ENCODE measurements at places on chromosomes 6 and 20. TPM values are rescaled to one million over a fixed set of nuclear protein-coding genes. Genes with fewer than 3 reads are reported as not detected.

DNA sequence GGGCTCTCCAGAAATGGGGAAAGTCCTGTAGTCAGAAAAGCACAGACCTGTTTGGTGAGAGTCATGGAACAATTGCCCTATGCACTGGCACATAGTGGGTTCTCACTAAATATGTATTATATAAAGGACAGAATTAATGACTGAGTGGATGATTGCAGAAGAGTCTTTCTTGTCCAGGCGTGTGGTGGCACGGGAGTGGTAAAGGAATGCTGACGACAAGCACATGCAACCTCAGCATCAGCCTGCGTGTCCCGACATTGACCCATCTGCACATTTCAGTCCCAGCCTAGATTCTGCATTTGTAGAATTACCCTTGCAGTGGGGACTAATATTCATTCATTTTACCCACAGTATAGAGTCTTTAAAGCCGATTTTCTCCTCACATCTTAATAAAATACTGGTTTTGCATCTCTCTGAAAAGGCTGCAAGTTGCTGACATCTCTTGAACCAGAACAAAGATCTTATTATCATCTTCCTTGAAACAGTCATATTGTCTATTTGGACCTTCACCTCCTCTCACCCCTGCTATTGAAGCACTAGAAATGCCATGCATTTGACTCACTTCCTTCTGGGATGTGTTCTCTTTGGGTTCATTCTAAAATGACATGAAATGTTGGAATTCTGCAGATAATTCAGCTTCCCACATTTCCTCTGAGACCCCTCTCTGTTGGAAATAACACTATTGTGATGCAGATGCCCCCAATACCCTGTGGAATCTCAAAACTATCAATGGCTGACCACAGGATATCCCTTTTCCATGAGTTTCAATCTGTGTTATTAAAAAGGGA is 883.6 kb upstream of the FLRT3 start:
- no peak overlapping the region for H3K4me3 ChIP-seq
- H3K27me3 ChIP-seq = no peaks in the 10 kb centered on the region
- no peak for DNase-seq
- no peaks in the 10 kb centered on the region for H3K36me3 ChIP-seq
- H3K4me1 ChIP-seq = peaks cover 5% of the 10 kb centered on the region

GRCh38 chr6:22467645-22468044 is 101.7 kb upstream of the HDGFL1 start:
- H3K27me3 ChIP-seq = no peaks in the 10 kb centered on the region
- peaks cover 4% of the 10 kb centered on the region for H3K36me3 ChIP-seq
- no peak overlapping the region for H3K27ac ChIP-seq
- H3K4me1 ChIP-seq = peaks cover 38% of the 10 kb centered on the region
- no peak overlapping the region for H3K4me3 ChIP-seq
- DNase-seq = no peak

DNA sequence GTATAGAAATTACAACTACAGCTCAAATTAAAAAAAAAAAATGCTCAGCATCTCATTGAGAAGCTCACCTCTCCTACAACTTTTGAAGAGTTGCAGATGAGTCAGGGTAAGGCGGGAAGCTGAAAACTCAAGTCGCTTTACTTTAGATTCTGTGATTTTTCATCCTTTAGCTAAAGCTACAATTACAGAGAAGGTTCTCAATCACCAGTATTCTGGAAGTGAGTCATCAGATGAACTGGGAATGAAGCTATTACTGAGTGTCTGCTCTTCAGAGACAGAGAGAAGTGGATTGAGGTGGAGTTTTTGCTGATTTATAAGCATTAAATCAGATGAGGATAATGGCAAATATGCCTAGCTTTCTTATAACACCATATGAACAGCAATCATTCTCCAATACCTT is 91.9 kb downstream of the TFAP2A start:
- H3K4me1 ChIP-seq = peaks cover 12% of the 10 kb centered on the region
- no peak overlapping the region for H3K4me3 ChIP-seq
- H3K27me3 ChIP-seq = no peaks in the 10 kb centered on the region
- H3K36me3 ChIP-seq = no peaks in the 10 kb centered on the region
- no peak for DNase-seq

DNA sequence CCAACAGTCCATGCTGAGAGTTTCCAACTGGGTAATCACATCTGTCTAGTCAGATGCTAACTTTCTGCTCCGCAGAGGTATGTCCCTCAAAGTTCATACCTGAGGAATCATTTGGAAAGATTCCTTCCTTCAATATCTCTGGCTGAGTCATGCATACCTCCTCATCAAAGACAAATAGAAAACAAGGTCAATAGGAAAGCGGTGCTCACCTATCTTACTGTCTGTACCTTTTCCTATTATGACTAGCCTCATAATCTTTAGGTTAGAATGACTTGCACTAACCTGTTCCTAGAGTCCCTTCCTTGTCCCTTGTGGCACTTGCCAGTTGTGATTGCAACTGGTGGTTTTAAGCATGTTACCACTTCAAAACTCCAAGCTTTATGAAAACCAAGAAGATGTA is 78.2 kb upstream of the PTPRK start:
- DNase-seq = no peak
- H3K27me3 ChIP-seq = no peaks in the 10 kb centered on the region
- no peak overlapping the region for H3K27ac ChIP-seq
- H3K4me1 ChIP-seq = peaks cover 34% of the 10 kb centered on the region

GRCh38 chr20:43513372-43513930 is 6.0 kb downstream of the L3MBTL1 start:
- peaks cover 13% of the 10 kb centered on the region for H3K4me1 ChIP-seq
- DNase-seq = no peak
- H3K27me3 ChIP-seq = no peaks in the 10 kb centered on the region
- H3K4me3 ChIP-seq = peak overlapping the region; percentile 92
- H3K36me3 ChIP-seq = peaks cover 1% of the 10 kb centered on the region
- H3K27ac ChIP-seq = peak overlapping the region; percentile 54

DNA sequence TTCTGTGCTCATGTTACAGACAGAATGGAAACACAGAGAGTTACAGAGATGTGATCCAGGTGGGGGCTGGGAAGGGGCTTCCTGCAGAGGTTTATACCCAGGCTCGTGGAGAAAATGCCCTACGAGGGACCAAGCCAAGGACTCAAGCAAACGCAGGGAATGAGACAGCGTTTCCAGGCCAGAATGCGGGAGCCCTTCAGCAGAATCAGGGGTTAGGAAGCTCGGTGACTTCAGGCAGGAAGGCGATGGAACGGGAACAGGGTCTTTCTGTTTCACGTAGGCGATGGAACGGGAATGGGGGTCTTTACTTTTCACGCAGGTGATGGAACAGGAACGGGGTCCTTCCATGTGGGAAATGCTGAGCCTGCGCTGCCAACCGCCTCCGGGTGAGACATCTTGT is 82.6 kb downstream of the THBS2 start:
- H3K27me3 ChIP-seq = no peaks in the 10 kb centered on the region
- H3K4me1 ChIP-seq = peaks cover 73% of the 10 kb centered on the region
- no peak for DNase-seq
- peaks cover 30% of the 10 kb centered on the region for H3K36me3 ChIP-seq

DNA sequence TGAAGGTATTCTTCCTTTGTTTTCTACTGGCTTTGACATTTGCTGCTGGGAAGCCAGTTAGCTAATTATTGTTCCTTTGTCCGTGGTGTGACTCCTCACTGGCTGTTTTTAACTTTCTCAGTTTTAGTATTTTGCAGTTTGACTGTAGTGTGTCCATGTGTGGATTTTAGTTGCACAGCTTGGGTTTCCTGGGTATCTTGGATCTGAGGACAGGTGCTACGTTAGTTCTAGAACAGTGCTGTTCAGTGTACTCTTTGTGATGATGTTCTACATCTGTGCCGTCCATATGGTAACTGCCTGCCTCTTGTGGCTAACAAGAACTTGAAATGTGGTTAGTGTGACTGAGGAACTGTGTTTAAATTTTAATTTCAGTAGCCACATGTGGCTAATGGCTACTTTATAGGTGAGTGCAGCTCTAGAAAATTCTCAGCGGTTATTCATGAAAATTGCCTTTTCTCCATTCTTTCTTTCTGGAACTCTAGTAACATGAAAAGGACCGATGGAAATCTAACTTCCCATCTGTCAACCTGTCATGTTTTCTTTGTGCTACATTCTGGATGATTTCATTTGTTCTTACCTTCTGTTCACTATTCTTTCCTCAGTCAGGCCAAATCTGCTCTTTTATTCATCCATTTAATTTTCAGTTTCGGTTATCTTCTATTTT is 7.4 kb downstream of the SNX9 start:
- no peaks in the 10 kb centered on the region for H3K27me3 ChIP-seq
- no peak for DNase-seq
- peaks cover 4% of the 10 kb centered on the region for H3K36me3 ChIP-seq
- H3K27ac ChIP-seq = no peak overlapping the region
- no peak overlapping the region for H3K4me3 ChIP-seq

DNA sequence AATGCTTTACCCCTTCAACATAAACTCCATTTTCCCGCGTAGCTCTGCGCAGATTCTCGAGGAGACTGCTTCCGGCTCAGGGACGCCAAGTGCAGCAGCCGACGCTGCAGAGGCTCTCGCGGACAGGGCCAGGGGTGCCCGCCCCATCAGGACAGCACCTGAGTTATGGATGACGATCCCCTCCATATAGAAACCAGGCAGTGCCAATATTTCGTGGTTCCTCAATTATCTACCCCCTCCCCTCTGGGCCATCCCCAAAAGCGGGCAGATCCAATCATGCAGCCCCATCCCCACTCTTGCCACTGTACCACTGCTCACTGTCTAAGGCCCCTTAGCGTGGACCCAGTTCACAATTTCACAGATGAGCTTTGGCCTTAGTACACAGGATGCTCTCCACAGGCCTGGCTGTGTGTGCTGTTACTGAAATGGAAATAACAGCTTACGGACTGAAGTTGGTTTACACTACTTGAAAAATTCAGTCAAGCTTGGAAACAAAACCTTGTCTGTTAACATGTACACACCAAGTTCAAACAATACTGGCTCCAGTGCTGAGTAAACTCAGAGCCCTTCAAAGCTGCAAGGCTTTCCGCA is 74.5 kb downstream of the DACT2 start:
- peaks cover 14% of the 10 kb centered on the region for H3K27me3 ChIP-seq
- H3K36me3 ChIP-seq = no peaks in the 10 kb centered on the region
- H3K4me3 ChIP-seq = no peak overlapping the region
- H3K4me1 ChIP-seq = peaks cover 18% of the 10 kb centered on the region
- no peak for DNase-seq

DNA sequence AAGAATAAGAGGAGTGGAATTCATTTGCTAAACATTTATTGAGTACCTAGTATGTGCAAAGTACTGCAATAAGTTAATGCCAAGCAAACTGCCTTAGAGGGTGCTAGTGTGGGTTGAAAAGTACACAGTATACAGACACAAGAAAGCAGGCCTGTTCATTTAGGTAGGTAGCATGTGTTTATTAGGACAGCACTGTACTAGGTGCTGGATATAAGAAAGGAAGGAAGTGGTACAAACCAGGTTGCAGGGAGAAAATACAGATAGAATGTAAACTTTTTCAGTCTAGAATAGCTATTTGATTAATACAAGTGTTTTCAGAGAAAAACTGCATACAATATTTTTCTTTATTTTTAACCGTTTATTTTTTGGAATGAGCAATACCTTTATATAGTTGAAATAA is 68.1 kb downstream of the PHF20 start:
- peaks cover 8% of the 10 kb centered on the region for H3K4me1 ChIP-seq
- H3K4me3 ChIP-seq = no peak overlapping the region
- DNase-seq = no peak
- no peaks in the 10 kb centered on the region for H3K27me3 ChIP-seq
- H3K36me3 ChIP-seq = peaks cover 19% of the 10 kb centered on the region

DNA sequence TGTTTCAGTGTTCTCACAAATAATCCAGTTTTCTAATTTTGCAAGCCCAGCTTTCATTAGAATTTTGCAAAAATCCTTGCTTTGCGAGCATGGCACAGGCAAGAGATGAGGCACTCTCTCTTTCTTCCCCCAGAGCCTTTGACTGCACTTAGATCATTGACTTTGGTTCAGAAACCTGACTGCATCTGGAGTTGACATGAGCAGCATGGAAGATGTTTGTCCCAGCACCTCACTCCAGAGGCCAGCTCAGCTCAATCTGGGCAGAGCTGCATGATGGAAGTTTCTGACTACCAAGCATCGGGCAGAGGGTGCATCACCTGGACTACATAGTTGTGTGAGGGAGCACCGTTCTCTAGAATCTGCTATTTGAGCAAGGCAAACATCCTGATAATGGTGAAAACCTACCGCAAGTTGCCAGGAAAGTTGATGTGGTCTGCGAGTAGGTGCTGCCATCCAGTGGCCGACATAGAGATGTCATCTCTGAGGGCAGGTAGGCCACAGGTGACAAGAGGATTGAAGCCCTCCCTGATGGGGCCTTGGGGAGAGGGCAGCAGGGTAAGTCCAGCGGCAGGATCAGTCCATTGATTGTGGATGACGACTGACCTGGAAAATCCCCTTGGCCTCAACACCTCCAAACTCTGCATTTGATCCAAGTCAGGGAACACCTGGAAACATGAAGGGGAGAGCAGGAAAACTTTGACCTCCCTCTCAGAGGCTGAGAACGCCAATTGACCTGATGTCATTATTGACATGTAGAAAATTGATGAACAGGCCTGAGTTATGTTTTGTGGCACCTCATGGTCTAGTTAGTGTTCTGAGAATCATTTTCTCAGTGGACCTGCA is 3.8 kb upstream of the LPA start:
- no peaks in the 10 kb centered on the region for H3K27me3 ChIP-seq
- H3K4me1 ChIP-seq = no peaks in the 10 kb centered on the region
- H3K36me3 ChIP-seq = no peaks in the 10 kb centered on the region
- no peak overlapping the region for H3K4me3 ChIP-seq
- DNase-seq = no peak

DNA sequence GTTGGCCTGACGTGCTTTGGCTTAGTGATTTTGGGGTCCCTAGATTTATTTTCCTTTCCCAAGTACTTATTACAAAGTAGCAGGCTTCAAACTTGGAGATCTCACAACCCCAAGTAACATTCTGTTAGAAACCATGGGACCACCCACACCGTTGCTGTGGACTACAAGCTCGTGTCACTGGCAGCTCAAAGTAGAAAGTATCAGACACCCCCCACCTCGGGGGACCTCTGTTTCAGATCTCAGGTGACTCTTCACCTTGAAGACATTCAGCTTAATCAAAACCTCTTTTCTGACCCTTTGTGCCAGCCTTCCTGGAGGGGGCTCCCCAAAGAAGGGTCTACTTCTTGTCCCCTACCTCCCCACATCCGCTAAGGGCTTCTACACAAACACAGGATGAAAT is 15.7 kb upstream of the MYT1 start:
- no peak overlapping the region for H3K27ac ChIP-seq
- no peak overlapping the region for H3K4me3 ChIP-seq
- H3K36me3 ChIP-seq = peaks cover 2% of the 10 kb centered on the region
- peak; percentile 36 for DNase-seq
- H3K4me1 ChIP-seq = no peaks in the 10 kb centered on the region
- peaks cover 15% of the 10 kb centered on the region for H3K27me3 ChIP-seq

Gene MMP24
- 2.4 TPM for total RNA-seq

Gene PRDM13
- not detected for total RNA-seq

Gene MLN
- not detected for total RNA-seq

Gene KCNG1
- 13.0 TPM for total RNA-seq

Gene MYCT1
- not detected for total RNA-seq

Gene MGME1
- 15.1 TPM for total RNA-seq

Gene CFAP206
- 0.73 TPM for total RNA-seq

Data from chondrocyte (in vitro differentiated cells).